ENCODE measurements at places on chromosomes 7 and 10.
A peak's percentile ranks its signal among the peaks of the same experiment; 100 is the strongest.

- no peak for DNase-seq
Measured at GRCh38 chr7:75689246-75690099, 49.3 kb downstream of the HIP1 start.

- no peak for DNase-seq
Measured at GRCh38 chr10:70745555-70745954, 39.6 kb downstream of the TBATA start.

DNA sequence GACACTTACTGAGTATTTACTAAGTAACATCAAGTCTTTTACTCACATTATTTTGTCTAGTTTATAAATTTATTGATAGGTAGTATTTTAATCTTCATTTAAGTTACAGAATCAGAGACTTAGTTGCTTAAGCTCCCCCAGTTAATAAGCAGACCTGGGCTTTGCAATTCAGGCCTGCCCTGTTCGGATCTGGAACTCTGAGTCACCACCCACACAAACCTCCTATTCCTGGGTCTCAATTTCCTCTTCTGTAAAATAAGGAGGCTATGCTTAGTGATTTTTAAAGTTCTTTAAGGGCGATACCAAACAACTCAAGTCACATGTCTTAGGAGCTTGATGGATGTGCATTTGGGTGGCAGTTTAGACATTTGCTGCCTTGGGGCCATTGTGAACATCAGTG, 3.5 kb upstream of the MGAM start:
- DNase-seq: no peak

GRCh38 chr7:41045556-41046123, 657.2 kb downstream of the INHBA start:
- no peak for DNase-seq

DNA sequence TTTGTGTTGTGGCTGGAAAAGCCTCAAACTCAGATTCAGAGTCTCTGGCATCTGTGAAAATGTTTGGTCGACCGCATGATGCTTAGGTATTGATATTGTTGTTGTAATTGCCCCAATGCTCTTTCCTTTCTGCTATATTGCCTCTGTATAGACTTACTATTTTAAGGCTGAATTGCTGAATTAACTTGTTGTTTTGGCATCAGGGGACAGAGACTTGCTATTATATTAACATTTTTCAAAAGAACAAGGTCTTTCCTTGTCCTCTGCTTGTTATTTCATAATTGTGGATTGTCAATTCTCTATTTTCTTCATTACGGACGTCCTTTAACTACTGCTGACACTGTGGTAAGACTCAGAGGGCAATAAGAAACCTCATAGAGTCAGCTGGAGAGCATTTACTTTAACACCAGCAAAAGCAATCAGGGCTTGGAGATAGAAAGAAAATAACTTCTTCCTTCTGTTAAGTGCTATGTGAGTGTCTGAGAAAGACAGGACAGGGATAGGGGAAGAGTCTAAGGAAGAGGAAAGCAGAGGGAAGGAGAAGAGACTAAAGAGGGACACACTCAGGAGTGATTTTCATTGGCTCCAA, 17.6 kb downstream of the CPED1 start:
- no peak for DNase-seq

DNA sequence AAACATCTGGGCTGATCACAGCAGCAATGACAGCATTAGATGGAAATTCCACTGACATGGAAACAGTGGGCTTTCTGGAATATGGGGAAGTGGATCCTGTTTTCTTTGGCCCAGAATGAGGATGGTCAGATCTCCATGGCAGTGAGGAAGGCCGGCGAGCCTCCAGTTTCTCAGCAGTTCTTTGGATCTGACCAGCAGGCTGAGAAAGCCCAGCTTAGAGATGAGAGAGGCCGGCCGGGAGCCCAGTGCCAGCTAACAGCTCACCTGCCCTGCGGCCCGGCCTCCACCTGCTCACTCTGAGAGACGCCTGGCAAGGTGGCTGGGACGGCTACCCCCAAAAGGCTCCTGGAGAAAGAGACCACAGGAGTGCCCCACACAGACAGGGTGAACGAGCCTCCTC, 24.2 kb downstream of the GPER1 start:
- peak; percentile 78 for DNase-seq

GRCh38 chr10:129958148-129958628, 5.9 kb downstream of the EBF3 start:
- no peak for DNase-seq

GRCh38 chr10:113932854-113933253, 78.4 kb downstream of the NHLRC2 start:
- DNase-seq: no peak

GRCh38 chr7:45295222-45295621, 137.6 kb downstream of the RAMP3 start:
- no peak for DNase-seq

- no peak for DNase-seq
Measured at GRCh38 chr10:123367195-123367594, 213.0 kb downstream of the BUB3 start.

GRCh38 chr10:78656417-78657162, 412.2 kb upstream of the ZMIZ1 start:
- no peak for DNase-seq
